ENCODE measurements at places on chromosomes 1 and 21.
A peak's percentile ranks its signal among the peaks of the same experiment; 100 is the strongest.

- DNase-seq, result no peak
Measured at GRCh38 chr1:19074902-19075721, 118.6 kb upstream of the IFFO2 start.

- no peak for DNase-seq
Measured at GRCh38 chr1:245829826-245830225, 675.0 kb downstream of the KIF26B start.

GRCh38 chr1:192809307-192810252 lies 741 bp downstream of the RGS2 start:
- peak; percentile 8 for DNase-seq

DNA sequence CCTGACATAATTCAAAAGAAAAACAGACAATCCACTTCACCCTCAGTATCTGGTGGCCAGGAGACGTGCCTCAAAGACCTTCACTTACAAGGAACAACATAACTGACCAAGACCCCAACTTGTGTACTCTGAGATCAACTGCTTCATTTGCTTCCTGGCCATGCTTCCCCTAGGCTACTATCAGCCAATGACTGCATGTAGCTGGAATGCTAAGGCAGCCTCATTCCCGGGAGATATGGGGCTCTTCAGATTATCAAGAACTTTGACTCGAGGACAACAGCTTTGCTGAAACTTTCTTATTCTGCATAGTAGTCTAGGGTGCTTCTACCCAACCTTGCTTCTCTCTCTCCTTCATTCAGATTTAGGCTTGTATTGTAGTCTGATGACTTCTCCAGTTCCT lies 11.7 kb upstream of the UCK2 start:
- DNase-seq, result no peak

DNA sequence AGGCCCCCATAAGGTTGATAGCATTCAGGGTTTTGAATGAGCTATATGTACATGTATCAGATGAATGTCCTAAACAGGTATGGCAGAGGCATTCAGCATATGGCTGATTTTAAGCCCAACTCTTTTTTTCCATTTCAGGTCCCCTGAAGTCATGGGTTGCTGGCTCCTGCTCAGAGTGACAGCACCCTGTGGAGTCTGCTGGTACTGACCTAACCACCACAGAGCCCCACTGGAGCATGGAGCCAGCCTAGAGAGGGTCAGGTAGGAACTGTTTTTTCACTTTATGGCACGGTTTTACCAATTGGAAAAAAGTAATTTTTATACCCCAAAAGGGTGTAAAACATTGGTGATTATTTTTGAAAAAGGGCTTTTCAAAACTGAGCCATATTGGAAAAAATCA lies 82.5 kb upstream of the MPC2 start:
- DNase-seq, result no peak

- DNase-seq, result no peak
Measured at GRCh38 chr21:43974791-43975468, 37.2 kb upstream of the TRAPPC10 start.

DNA sequence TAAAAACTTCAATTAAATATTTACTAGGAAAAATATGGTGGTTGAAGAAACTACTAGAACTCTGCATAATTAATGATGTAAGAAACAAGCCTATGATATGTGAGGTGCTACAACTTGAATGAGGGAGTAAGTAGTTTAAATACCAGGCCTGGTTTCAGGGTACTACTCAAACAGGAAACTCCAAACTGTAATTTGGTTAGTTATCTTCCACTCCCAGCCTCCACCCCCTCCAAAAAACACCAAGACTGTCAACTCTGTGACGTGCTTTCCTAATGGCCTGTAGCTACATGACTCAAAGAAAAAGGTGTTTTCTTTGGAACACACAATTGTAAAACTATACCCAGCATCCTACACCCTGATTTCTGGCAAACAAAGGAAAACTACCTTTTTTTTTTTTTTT lies 55.9 kb upstream of the RCC1 start:
- no peak for DNase-seq

DNA sequence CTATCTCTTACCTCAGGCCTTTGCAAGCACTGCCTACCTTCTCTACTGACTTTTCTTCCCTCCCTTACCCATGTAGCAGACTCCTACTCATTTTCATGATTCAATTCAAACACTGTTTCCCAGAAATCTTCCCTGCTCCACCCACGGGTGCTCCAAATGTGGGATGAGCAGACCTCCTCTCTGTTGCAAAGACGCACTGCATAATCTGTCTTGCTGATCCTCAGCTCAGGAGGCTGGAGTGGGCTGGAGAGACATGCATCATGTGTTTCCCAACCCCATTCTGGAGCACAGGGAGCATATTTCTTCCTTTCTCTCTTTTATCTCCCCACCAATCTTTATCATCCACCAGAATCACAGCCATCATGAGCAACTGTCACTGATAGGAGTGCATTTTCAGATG lies 459.9 kb upstream of the NFIA start:
- no peak for DNase-seq

GRCh38 chr1:211118407-211119102 lies 15.4 kb downstream of the KCNH1 start:
- DNase-seq, result no peak

DNA sequence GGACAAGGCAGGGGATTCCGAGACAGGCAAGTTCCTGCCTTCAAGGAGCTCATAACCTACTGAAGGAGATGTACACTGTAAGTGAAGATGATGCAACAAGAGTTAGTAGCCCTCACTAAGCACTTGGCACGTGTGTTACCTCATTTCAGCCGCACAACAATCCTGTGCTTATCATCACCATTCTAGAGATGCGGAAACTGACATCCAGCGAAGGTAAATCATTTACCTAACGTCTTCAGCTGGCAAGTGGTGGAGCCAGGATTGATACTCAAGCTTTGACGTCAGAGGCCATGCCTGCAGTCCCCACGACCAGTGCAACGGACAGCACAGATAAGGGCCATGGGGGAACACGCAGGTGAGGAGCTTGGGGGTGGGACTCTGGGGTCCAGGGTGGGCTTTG lies 2.9 kb upstream of the UBXN10 start:
- no peak for DNase-seq

GRCh38 chr1:225931270-225932136 lies 7.5 kb upstream of the PYCR2 start:
- no peak for DNase-seq

DNA sequence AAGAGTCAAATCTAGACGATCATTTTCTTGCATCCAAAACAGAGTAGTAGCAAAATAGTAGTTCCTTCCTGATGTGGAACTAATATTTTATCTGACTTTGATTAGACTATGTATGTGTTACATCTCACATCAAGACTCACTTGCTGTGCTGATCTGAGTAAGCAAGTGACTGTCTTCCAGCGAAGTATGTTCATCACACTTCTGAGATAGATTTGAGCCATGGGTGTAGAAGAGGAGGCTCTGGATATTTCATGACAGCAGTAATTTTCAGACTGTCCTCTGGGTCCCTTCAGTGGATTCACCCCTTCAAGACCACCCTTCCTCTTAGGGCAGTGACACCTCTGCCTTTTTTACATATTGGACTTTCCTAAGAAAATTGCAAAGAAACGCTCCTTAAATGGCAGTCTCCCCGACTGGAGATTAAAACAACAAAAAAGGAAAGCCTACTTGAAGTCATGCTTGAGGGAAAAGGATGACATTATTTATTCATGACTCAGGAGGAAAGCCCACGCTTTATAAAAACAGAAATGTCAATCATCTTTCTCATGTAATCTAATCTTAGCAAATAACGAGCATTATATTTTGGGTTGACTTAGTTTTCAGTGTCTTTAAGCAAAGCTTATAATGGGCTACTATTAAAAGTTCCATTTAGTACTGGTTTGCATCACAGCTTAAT lies 22.8 kb downstream of the ATP1B1 start:
- no peak for DNase-seq

DNA sequence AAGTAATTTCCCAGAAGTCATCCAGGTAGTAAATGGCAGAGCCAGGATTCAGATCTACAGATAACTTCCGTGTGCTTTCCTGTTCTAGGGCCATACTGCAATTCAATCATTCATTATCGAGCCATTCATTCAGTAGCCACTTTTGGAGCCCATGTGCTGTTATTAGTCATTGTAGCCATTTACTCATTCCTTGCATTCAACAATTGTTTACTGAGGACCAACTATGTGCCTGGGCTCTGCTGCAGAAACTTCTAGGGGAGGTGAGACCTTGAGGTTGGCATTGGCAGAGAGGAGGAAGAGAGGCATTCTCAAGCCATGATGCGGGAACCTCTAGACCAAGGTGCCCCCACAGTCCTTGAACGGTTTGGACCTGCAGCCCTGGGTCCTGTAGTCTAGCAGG lies 27.9 kb downstream of the EPHB2 start:
- no peak for DNase-seq

DNA sequence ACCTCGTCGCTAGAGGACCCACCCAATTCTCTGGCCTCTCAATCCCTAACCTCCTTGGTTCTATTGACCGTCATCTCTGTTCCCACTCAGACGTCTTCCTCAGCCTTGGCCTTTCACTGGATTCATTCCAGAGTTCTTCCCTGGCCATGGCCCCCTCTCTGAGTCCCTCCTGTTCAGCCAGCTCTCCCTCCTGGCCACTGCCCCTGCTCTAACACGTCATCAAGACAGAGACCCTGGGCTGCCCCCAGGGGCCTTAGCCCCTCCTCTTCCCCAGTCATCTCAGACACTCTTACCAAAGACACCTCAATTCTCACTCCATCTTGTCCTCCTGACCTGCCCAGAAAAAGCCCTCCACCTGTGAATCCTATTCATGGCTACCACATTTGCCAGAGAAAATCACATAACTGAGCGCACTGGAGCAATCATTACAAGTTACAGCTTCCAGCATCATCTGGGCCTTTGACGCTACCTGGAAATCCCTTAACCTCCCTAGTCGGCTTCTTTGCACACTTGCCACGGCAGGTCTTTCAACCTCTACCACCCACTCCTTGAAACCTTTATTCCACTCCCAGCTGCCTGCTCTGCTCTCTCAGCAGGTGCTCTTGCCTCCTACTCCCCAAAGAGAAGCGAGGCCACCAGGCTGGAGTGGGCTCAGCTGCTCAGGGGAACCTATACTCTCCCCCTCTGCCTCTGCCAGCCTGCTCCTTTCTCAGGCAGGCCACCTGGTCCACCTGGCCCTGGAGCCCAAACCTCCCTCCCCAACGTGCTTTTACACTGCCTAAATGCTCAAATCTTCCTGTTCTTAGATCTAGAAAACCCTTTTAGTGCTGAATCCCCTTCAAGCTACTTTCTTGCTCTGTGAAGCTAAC lies 14.0 kb downstream of the DCST2 start:
- DNase-seq, result no peak

GRCh38 chr1:15848143-15848928 lies 829 bp downstream of the SPEN start:
- DNase-seq, result no peak

GRCh38 chr1:72186733-72187307 lies 95.5 kb downstream of the NEGR1 start:
- DNase-seq, result no peak

DNA sequence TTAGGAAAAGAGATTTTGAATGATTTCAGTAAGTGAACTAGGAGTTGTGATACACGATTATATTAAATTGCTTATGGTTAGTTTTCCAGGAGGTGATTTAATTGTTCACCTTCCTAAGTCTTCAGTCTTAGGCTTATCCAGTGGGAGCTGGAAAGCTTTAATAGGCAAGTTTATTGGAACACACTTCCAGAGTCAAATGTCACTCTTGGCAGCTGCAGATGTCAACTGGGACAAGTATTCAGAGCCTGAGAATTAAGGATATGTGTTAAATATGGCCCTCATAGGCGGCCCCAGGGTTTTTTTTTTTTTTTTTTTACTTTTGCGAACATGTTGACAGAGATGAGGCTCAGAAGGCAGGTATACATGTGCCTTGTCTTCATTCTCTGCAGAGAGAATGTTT lies 29.2 kb downstream of the UCK2 start:
- no peak for DNase-seq

DNA sequence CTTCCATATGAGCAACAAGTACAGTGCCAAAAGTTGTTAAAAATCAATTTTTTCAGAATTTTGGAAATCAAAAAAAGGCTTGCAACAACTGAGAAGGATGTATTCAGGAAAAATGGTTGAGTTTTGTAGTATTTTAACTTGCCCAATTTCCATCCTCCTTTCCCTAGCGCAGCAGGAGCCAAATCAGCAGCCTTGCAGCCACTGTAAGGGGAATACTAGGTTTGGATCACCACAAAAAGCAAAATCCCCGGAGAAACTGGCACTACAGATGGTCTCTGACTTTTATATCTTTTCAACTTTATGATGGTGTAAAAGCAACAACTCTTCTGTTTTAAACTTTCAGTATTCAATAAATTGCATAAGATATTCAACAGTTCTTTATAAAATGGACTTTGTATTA lies 17.9 kb downstream of the DBT start:
- DNase-seq, result no peak

DNA sequence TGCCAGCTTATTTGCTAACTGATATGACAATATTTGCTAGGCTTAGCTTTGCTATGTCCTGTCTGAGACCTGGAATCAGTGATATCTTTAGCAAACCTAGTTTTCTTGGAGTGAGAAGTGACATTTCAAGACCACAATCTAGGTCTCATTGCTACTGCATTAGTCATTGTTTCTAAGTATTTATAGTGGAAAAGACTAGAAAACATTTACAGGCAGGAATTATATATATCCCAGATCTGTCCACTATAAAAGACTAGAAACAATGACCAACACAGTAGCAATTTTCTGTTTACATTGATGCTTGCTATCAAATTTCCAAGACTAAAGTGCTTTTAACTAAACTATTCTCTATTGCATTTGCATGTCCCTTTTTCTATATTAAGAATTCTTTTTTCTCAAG lies 5.0 kb upstream of the RGS18 start:
- no peak for DNase-seq

DNA sequence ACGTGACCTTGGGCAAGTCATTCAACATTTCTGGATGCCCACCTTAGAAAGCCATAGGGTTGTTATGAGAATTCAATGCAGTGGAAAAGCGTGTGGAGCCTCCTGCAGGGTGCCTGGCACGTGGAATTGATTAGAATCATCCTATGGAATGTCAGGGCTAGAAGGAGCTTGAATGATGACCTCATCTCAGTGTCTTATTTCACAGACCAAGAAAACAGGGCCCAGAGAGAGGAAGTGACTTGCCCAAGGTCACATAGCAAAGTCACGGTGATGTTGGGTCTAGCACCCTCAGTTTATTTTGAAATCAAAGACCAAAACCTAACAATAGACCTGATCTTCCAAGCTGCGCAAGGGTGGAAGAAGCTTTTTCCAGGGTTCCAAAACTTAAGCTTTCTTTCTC lies 6.0 kb downstream of the TRABD2B start:
- DNase-seq, result no peak

Data from neuronal stem cell (in vitro differentiated cells).